ENCODE measurements at places on chromosomes 5 and 9. TPM values are rescaled to one million over a fixed set of nuclear protein-coding genes. Genes with fewer than 3 reads are reported as not detected.

DNA sequence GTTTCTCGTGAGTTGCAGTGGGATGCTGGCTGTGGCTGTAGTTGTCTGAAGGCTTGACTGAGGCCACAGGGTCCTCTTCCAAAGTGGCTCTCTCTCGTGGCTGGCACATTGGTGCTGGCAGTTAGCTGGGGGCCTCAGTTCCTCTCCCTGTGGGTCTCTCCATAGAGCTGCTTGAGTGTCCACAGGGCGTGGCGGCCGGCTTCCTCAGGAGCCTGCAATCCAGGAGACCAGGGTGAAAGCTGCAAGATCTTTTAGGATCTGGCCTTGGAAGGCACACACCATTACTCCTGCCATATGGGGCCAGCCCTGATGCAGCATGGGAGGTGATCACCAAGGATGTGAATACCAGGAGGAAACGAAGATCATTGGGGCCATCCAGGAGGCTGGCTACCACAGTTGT lies 41.1 kb downstream of the ANKRD33B start:
- no peak overlapping the region for H3K4me3 ChIP-seq
- H3K36me3 ChIP-seq = no peaks in the 10 kb centered on the region
- no peak overlapping the region for H3K27ac ChIP-seq
- H3K4me1 ChIP-seq = peaks cover 14% of the 10 kb centered on the region
- no peaks in the 10 kb centered on the region for H3K27me3 ChIP-seq

GRCh38 chr9:137649553-137649952 lies 30.7 kb downstream of the EHMT1 start:
- no peak overlapping the region for H3K4me3 ChIP-seq
- no peaks in the 10 kb centered on the region for H3K4me1 ChIP-seq
- no peaks in the 10 kb centered on the region for H3K36me3 ChIP-seq
- no peaks in the 10 kb centered on the region for H3K27me3 ChIP-seq
- H3K27ac ChIP-seq = no peak overlapping the region

Gene CA9
- total RNA-seq = 21.8 TPM

- no peak overlapping the region for H3K4me3 ChIP-seq
- no peaks in the 10 kb centered on the region for H3K27me3 ChIP-seq
- no peak overlapping the region for H3K27ac ChIP-seq
- H3K4me1 ChIP-seq = no peaks in the 10 kb centered on the region
Observed at GRCh38 chr5:134252671-134253070, 26.8 kb upstream of the PPP2CA start.

Gene TTC39B
- total RNA-seq = 6.0 TPM

Gene TGFBR1
- 10.5 TPM for total RNA-seq
